ENCODE measurements at places on chromosomes 2 and 18.
A peak's percentile ranks its signal among the peaks of the same experiment; 100 is the strongest.

DNA sequence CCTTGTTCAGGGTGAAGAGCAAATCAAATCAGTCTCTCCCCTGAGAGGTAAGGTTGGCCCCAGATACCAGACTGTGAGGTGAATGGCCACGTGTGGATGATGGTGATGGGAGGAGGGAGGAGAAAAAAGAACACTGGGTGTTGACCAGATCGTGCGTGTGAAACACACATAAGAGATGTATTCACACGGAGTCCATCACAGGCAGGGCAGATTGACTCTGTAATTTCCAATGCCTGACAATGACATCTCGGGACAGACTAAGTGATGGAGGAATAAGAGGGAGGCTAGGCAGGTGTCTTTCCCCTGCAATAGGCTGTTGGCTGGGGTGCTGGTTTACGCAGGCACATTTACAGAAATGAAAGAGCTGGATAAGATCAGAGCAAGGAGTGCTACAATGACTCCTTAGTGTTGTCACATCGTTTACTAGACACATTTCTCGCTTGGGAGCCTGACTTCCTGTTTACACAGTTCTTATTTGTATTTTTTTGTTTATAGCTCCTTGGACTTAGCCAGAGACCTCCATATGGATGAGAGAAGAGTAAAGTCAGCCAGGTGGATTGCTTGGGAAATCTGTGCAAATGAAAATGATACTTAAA, 43.1 kb downstream of the CPO start:
- no peak for DNase-seq

DNA sequence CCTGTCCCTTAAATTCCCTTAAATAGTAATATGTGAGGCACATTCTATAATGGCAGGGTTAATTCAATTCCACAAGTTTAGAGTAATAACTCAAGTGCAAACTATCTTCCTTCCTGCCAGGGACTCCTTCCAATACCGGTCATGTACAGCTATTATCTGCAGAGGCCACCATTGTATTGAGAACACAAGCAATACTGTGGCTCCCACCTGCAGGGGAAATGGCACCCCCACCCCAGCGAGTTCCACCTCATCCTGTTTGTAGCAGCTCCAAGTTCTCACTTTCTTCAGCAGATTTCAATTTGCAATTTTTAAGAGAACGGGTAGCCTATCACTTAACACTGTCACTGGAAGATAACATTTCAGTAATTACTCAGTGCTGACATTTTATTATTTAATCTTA, 172.1 kb upstream of the PID1 start:
- no peak for DNase-seq

- no peak for DNase-seq
Measured at GRCh38 chr2:96124406-96125265, 8.3 kb upstream of the ADRA2B start.

DNA sequence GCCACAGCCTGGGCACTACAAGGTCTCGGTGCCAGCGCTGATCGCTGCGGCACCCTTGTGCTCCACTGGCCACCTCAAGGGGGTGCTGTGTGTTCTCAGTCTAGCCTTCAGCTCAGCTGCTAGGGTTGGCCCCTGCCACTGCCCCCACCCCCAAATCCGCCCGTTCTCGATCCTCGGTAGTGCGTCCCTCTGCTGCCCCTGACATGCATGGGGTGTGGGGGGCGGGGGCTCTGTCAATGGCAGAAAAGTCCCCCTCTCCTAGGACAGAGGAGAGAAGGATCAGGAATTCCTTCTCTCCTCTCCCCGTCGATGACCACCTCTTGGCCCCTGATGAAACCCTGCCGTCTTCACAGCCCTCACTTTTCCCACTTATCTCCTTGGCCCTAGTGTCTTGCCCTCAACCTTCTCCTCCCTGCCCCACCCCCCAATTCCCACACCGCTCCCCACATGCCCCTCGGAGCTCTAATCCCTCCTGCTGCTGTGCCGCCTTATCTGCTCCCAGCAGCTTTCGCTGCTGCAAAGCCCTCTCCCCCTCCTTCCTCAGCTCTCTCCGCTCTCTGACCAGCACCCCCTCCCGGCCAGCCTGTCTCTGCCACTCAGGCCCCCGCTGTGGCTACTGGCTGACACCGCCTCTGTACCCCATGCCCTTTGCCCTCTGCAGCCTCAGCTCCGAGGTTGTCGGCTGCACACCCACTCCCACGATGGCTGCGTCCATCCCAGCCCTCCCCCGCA, 4.3 kb upstream of the ASIC4 start:
- DNase-seq = peak; percentile 83

GRCh38 chr2:202009019-202009481, 24.6 kb upstream of the FZD7 start:
- DNase-seq = no peak

DNA sequence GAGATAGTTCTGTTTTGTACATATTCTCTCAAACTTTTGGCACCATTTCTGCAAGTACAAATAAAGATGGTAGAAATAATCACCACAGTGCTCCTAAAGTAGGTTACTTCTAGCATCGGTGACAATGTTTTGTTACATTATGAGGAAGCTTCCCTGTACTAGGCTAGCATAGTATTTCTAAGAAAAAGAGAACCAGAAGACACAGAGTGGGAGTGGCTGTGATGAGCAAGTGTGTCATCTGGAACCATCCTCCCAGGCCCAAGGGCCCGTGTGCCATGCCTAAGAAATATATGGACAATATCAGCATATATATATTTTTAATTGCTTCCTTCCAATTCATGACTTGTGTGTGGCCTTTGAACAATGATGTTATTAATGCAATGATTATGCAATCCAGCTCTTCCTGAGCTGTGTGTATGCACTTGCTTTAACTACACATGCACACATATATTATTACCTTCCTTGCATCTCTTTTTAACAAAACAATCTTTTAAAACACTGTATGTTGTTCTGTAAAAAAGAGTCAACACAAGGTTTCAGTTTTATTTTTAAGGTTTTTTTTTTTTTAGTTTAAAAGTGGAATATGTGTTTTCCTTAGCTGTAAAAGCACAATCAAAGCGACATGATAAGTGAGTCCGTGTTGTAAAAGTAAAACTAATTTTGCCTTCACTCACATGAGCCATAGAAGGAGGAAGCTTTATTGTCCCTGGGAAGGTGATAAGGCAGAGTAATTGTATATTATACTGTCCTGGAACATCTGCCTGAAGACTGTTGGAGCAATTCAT, 303.9 kb downstream of the ZNF407 start:
- DNase-seq = no peak

- DNase-seq = no peak
Measured at GRCh38 chr18:34159691-34160185, 65.0 kb downstream of the NOL4 start.

- no peak for DNase-seq
Measured at GRCh38 chr2:96877631-96878092, 7.8 kb upstream of the SEMA4C start.

DNA sequence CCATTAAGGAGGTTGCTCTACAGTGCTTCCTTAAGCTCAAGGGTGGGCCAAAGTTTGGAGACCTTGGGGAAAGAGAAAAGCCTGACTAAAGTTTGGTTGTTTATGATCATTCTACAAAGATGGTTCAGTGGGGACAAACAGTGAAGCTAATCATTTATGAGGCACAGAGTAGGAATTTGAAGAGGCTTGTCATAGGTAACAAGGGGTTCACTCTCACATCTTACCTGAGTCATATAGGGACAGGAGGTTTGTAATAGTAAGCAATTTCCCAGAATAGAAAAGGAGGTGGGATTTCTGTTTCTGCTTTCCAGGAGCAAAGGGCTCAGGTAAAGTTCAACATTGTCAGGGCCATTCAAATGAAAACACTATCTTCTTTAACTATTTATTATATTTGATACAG, 787.9 kb downstream of the CPS1 start:
- DNase-seq = no peak

GRCh38 chr2:225282858-225283710, 116.4 kb upstream of the NYAP2 start:
- DNase-seq = no peak

DNA sequence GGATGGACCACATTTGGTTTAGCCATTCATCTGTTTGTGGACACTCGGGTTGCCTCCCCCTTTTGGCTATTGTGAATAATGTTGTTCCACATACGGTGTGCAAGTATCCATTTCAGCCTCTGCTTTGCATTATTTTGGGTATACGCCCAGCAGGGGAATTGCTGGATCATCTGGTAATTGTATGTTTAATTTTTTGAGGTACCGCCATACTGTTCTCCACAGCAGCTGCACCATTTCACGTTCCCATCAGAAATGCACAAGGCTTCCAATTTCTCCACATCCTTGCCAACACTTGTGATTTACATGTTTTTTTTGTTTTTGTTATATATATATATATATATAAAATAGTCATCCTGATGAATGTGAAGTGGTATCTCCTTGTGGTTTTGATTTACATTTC, 54.6 kb upstream of the TWIST2 start:
- DNase-seq = no peak

DNA sequence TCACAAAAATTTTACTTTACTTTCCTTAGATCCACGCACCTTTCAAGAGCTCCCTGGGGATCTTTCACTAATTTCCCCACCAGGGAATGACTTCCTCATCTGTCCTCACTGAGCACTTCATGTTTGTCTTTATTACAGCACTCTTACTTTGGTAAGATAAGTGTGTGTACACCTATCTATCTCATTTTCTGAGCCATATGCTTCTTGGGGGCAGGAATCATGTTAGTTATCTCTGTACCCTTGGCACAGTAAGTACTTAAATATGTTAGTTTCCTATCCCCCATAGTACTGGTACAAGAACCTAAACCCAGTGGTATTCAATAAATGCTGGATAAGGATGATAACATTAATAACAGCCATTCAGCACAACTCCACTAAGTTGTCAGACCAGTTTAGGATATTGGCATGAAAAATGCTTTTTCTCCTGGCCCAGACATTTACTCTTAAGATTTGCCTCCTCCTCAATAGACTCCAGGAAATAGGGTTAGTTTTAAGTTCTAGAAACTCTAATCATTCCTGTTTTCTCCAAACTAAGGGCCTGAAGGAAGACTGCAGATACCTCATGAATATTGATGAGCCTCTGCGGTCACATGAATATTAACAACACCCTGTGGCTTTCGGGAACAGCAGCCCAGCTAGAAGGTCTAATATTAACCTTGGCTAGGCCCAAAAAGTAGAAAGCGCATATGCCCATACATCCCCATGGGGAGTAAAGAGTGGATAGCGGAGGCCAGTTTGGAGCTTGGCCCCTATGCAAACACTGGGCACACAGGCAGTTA, 38.2 kb downstream of the NHEJ1 start:
- no peak for DNase-seq

DNA sequence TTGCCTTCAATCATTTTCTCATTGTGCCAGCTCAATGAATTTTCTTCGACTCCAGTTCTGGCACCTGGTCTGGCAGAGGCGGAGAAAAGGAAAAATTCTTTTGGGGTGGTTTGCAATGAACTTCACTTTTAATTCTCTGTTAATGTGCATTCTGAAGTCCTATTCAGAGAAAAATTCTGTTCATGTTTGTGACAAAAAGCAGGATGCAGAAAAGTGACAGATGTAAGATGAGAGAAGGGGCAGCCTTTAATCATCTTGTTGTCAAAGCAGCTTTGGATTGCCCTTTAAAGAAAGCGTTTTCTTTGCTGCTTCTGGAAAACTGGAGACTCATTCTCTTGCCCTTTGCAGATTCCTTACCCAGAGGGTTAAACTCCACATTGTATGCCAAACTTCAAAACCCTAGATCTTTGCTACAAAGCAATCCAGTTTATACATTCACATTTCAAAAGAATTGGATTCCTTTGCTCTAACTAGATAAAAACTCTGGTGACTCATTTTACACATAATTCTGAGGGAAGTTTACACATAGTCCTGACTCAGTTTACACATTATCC, 94.6 kb upstream of the CAVIN2 start:
- DNase-seq = no peak

- no peak for DNase-seq
Measured at GRCh38 chr2:143692162-143692561, 562.9 kb downstream of the ARHGAP15 start.

DNA sequence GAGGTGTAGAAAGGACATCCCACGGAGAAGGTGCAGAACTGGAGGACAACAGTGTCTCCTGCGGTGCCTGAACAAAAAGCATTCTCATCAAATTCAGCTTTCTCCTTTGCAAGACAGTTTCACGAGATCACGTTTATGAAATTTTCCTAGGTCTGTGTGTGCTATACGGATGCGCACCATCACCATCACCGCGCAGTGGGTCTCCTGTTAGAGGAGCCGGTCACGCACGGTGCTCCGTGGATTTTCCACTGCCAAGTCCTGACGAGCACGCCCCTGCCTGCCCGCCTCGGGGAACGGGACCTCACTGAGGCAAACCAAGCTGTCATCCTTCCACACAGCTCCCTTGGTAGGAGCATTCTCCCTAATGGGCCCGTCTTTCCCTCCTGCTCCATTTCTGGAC, 140.4 kb upstream of the TPO start:
- DNase-seq = no peak

DNA sequence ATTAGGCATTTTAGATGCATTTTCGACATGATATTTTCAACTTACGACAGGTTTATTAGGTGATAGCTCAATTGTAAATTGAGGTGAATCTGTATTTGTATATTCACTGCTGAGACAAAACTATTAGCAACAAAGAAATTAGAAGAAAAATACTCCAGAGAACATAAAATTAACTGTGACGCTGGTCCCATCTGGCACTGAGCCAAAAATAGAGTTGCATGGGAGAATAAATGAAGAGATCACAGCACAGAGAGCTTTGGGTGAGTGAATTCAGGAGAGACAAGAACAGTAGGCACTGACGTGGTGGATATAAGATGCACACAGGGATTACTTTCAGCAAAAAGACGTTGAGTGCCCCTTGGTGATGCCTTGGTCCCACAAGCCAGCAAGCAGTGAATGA, 306.2 kb upstream of the RAB6C start:
- DNase-seq = no peak

- DNase-seq = no peak
Measured at GRCh38 chr2:127917916-127918315, 32.2 kb upstream of the AMMECR1L start.

DNA sequence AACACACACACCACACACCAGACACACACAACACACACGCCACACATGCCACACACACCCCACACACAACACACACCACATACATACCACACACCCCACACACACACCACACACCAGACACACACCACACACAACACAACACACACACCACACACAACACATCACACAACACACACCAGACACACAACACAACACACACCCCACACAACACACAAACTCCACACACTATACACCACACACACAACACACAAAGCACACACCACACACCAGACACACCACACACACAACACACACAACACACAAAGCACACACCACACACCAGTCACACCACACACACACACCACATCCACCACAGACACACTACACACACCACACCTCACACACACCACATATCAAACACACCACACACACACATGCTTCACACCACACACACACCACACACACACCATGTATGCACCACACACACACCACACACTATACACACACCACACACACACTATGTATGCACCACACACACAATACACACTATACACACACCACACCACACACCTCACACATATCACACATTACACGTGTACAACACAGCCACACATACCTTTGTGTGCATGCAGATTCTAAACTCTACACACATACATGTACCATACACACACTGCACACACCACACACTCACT, 72.2 kb downstream of the TMEM18 start:
- no peak for DNase-seq

- no peak for DNase-seq
Measured at GRCh38 chr2:81355436-81355835, 1050.9 kb upstream of the LRRTM1 start.
